NAMALWA (cell line): ENCODE measurements at places on chromosomes 4 and X.

DNA sequence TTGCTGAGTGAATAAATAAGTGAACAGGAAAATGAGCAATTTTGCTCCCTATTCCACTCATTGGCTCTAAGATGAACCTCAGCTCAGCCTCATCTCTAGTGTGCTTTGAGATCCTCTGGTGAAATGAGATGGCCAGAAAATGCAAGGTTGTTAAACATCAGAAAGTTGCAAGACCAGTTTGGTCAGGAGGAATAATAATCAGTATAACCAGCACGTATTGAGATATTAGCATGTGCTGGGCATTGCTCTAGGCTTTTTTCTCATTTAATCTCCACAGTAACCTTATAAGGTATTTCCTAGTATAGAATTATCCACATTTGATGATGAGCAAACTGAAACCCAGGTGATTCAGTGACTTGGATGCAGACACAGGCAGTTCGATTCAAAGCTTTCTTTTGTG, 110.5 kb upstream of the PAK3 start:
- DNase-seq: no peak

GRCh38 chr4:83436680-83437079, 18.9 kb downstream of the HELQ start:
- no peak for DNase-seq

DNA sequence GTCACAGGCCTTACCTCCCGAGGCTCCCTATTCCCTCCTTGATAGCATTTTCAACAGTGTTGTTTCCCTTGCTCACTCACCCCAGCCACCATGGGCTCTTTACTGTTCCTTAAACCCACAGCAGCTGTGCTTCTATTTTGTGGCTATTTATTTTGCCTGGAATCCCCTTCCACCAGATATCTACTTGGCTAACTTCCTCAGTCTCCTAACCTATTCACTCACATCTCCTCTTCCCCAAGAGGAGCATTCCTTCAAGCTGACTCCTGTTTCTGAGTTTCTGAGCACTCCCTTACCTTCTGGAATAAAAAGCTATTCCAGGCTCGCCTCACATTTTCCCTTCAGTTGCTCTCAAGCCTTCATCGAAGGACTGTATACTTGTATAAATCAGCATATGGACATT, 50.5 kb downstream of the CXCL1 start:
- no peak for DNase-seq

DNA sequence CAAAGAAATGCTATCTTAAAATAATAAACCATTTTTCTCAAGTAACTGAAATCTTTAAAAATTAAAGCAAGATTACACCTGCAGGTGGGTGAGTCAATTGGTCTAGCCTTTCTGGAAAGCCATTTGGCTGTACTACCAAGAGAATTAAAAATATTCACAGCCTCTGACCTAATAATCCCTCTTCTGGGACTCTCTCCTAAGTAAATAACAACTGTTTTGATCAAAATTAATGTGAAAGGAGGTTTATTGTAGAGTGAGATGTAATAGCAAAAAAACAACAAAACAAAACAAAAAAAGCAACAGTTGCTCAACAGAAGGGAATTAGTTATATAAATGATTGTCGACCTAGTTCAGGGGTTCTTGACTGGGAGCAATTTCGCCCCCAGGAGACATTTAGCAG, 89.0 kb downstream of the GEMIN8 start:
- DNase-seq: no peak

- DNase-seq: no peak
Observed at GRCh38 chr4:158112611-158113010, 60.2 kb downstream of the GASK1B start.

- DNase-seq: no peak
Observed at GRCh38 chrX:30679369-30679768, 26.1 kb downstream of the GK start.

- no peak for DNase-seq
Observed at GRCh38 chr4:87489678-87490077, 39.5 kb downstream of the SPARCL1 start.

GRCh38 chrX:1518512-1518911, 18.5 kb downstream of the P2RY8 start:
- no peak for DNase-seq

- peak; percentile 16 for DNase-seq
Observed at GRCh38 chr4:38503689-38504395, 160.2 kb upstream of the KLF3 start.

- no peak for DNase-seq
Observed at GRCh38 chrX:53430231-53430630, 3.9 kb downstream of the HSD17B10 start.

DNA sequence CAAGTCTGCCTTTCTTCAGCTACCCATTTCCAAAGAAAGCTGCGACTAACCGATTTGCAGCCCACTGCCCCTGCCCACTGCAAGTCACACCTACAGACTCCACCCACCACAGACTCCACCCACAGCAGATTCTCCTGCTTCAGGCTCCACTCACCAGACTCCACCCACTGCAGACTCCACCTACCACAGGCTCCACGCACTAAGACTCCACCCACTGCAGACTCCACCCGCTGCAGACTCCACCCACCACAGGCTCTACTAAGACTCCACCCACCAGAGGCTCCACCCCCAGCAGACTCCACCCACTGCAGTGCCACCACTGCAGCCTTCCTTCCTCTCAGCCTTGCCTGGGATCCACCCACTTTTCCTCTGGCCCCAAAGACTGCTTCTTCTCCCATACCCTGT, 41.3 kb downstream of the ABLIM2 start:
- peak; percentile 98 for DNase-seq

GRCh38 chrX:149073479-149073878, 431.6 kb downstream of the IDS start:
- no peak for DNase-seq

DNA sequence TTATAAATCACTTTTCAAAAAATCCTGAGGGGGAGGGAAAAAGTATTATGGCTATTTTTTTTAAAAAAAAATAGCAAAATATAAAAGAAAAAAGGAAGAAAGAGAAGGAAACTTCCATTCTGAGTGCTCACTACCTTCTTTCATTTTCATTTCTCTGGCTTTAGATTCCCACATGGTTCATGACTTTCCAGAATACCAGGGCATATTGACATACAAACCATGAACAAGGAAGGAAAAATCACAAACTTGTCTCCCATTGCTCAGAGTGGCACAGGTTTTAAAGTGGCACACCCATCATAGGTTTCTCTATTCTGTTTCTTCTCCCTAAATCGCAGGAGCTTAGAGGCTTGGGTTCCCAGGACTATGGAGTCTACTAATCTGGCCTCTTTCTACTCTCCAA, 136.3 kb upstream of the CXXC4 start:
- DNase-seq: no peak

GRCh38 chr4:139265654-139266053, 14.4 kb downstream of the MGARP start:
- no peak for DNase-seq

- no peak for DNase-seq
Observed at GRCh38 chr4:183455431-183456195, 11.2 kb downstream of the CDKN2AIP start.

GRCh38 chr4:157043131-157043530, 32.8 kb upstream of the GLRB start:
- DNase-seq: peak; percentile 17

DNA sequence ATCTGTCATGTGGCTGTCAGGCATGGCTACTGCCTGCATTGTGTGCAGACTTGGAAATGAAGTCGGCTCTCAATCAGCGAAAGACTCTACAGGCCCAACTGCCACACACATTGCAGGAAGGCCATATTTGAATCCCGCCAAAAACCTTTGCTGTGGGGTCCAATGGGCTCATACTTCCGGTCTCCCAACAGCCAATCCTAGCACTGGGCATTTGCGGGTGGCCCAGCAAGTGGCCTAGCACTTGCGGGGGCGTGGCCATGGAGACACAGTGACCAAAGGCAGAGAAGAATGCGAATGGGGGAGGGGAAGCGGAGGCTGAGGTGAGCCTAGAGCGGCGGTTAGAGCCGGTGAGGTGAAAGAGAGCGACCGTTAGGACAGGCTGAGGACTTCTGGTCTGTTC, at the start of gene OTUD6A:
OTUD6A (plus strand) TSS at position 382 of the 400 bp plus-strand sequence. CDS start 68 bp downstream, outside the sequence.
- no peak for DNase-seq

DNA sequence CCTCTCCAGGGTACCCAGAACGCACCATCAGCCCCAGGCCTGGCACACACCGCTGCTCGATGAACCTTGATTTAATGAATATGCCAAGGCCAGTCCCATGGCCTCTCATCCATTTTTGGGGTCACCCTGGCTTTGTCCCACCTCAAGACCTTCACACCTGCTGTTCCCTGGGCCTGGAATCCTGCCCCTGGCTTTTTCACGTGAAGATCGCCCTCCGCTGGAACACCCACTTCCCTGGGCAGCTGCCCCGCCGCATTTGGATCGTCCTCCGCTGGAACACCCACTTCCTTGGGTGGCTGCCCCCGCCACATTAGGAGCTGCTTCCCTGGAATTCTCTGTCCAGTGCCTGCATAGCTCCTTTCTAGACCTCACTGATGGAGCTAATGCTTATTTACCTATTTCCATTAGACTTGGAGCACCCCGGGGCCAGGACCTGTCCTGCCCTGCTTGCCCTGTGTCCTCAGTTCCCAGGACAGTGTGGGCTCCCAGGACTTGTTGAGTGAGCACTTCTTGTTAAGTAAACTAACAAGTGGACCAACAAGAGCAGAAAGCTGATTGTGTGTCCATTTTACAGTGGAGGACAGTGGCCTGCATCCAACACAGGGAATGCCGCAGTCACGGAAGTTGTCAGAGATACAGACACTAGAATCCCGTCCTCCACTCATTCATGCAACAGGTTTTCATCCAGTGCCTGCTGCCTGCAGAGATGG, 12.5 kb downstream of the BLOC1S4 start:
- DNase-seq: no peak

GRCh38 chr4:40750461-40751258, 905 bp downstream of the NSUN7 start:
- DNase-seq: no peak

- no peak for DNase-seq
Observed at GRCh38 chr4:62661821-62662220, 1461.7 kb downstream of the ADGRL3 start.

DNA sequence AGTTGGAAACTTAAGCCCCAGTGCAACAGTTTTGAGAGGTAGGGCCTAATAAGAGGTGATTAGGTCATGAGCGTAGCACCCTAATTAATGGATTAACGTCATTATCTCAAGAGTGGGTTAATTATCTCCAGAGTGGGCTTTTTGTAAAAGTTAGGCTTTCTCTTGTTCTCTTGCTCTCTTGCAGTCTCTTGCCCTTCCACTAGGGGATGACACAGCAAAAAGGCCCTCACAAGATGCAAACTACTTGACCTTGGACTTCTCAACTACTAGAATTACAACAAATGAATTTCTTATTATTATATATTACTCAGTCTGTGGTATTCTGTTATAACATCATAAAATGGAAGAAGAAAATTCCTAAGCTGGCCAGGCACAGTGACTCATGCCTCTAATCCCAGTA, 22.1 kb upstream of the NDST3 start:
- DNase-seq: peak; percentile 32
